ENCODE measurements at places on chromosomes 3 and 15. TPM values are rescaled to one million over a fixed set of nuclear protein-coding genes. Genes with fewer than 3 reads are reported as not detected.

GRCh38 chr3:148737104-148737530, 39.4 kb downstream of the AGTR1 start:
- no peak for DNase-seq

- DNase-seq, result no peak
These were observed 64.0 kb upstream of the DGKG start for GRCh38 chr3:186425788-186426730.

DNA sequence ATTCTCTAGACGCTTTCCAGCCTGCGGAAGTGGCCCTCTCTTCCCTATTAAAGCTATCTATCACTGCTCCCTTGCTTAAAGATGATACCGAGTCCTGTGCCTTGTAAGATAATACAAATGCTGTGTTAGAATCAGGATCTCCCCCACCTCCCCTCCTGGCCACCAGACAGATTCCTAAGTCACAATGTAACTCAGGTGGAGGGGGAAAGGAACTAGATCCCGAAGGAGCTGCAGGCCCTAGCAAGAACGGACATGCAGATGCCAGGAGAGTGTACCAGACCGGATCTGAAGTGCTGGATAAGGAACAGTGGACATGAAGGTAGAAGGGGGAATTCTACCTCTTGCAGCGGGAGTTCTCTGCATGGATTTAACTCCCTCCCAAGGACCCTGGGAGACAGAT, 230.7 kb upstream of the LYSMD4 start:
- DNase-seq, result no peak

CDHR4 gene
- not detected for total RNA-seq

CCDC54 gene
- not detected for total RNA-seq

HYAL1 gene
- 6.1 TPM for total RNA-seq

Measured in esophagus squamous epithelium (tissue), 5 donors.